Glutamatergic neuron (in vitro differentiated cells): ENCODE measurements at places on chromosomes 4 and X. TPM values are rescaled to one million over a fixed set of nuclear protein-coding genes. Genes with fewer than 3 reads are reported as not detected.

DNA sequence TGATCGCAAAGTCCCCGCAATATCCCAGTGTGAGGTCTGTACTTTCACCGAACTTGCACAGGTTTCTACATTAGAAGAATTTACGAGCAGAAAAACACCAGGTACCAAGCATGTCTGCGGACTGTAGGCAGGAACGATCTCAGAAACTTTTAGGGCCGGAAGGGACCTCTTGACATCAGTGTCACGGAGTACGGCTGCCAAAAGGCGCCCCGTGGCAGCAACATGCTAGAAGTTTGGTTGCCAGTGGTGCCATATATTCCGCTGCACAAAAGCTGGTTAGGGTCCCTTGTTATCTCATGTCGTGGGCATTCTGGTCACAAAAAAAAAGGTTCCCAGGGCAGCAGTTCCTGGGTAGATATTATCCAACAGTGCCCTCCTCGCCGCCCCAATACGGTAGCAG is 61.0 kb upstream of the DCAF8L1 start:
- DNase-seq: no peak

DNA sequence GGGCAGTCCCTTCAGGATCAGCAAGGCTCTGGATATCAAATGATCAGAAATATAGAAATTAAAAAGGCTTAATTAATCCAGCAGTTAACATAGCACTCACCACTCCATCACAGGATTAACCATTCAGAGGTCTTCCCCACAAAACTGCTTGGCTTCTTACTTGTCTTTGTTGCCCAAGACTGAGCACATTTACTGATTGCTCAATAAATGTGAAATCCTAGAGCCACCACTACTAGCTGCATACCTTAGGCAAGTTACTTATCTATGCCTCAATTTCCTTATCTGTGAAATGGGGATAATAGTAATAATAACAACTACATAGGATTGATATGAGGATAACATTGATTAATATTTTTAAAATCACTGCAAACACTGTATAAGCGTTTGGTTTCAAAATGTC is 124.2 kb downstream of the ARHGAP6 start:
- DNase-seq: no peak

DNA sequence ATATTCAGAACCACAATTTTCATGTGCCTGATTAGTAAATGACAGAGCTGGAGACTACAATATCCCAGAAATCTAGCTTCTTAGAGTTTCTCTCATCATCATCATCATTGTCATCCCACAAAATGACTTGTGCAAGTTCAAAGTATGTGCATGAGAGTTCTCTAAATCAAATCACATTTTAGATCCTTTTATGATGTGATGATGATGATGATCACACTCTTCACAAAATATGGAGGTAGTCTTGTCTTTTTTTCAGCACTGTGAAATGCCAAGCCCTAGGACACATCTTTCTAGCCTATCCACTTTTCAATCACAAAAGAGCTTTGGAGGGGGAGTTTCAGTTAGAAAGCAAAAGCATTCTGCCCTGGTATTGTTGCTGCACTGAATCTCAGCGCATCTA is 7.4 kb downstream of the MBNL3 start:
- DNase-seq: no peak

DNA sequence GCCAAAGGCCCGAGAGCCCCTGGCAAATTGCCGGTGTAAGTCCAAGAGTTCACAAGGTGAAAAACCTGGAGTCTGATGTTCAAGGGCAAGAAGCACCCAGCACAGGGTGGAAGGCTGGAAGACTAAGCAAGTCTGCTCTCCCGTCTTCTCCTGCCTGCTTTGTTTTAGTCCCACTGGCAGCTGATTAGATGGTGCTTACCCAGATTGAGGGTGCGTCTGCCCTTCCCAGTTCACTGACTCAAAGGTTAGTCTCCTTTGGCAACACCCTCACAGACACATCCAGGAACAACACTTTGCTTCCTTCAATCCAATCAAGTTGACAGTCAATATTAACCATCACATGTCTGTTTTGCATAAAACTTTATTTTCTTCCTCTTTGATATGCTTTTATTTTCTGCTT is 157.4 kb downstream of the HS3ST1 start:
- no peak for DNase-seq

The CORIN gene
- 0.32 TPM for total RNA-seq

DNA sequence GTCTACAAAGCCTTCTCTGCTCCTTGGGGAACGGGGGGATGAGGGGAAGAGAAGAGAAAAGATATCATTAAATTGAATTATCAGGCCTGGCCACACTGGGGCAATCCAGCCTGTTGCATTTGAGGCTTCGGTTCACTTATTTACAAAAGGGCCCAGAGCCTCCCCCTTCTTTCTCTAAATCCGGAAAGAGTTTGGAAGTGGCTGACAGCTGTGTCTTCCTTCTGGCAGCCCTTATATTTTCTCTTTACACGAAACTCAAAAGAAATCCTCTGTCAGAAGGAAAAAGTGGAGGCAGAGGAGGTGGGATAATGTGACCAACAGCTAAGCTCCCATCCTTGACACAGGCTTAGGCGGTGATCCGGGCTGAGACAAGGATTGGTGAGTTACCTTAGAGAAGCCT is 158.3 kb upstream of the TAPT1 start:
- DNase-seq: no peak
